ENCODE measurements at places on chromosomes 1 and 21.

DNA sequence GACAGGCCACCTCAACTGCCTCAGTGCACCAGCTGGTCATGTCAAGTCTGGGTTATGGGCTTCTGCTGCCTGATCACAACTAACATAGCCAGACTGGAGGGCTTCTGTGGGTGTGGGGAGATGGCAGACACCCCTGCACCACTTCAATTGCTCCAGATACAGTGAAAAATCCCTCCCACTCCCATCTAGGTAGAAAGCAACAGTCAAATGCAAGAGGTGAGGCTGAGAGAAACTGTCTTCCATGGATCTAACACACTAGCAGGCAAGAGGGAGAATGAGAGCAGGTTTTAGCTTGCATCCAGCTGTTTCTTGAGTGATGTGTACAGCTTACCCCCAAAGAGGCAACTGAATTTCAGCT is 10.8 kb downstream of the KCNA2 start:
- no peak for DNase-seq

GRCh38 chr1:202105571-202106339 is 17.0 kb upstream of the GPR37L1 start:
- DNase-seq: peak; percentile 33

GRCh38 chr1:93013145-93014065 is 52.1 kb upstream of the DIPK1A start:
- DNase-seq: no peak

GRCh38 chr1:59765011-59765730 is 49.6 kb upstream of the HOOK1 start:
- DNase-seq: no peak

- no peak for DNase-seq
Measured at GRCh38 chr21:20151741-20152140, 846.5 kb upstream of the NCAM2 start.

- no peak for DNase-seq
Measured at GRCh38 chr1:65308781-65309303, 501 bp upstream of the DNAJC6 start.

GRCh38 chr1:19923953-19924346 is 533 bp upstream of the PLA2G2E start:
- DNase-seq: no peak

DNA sequence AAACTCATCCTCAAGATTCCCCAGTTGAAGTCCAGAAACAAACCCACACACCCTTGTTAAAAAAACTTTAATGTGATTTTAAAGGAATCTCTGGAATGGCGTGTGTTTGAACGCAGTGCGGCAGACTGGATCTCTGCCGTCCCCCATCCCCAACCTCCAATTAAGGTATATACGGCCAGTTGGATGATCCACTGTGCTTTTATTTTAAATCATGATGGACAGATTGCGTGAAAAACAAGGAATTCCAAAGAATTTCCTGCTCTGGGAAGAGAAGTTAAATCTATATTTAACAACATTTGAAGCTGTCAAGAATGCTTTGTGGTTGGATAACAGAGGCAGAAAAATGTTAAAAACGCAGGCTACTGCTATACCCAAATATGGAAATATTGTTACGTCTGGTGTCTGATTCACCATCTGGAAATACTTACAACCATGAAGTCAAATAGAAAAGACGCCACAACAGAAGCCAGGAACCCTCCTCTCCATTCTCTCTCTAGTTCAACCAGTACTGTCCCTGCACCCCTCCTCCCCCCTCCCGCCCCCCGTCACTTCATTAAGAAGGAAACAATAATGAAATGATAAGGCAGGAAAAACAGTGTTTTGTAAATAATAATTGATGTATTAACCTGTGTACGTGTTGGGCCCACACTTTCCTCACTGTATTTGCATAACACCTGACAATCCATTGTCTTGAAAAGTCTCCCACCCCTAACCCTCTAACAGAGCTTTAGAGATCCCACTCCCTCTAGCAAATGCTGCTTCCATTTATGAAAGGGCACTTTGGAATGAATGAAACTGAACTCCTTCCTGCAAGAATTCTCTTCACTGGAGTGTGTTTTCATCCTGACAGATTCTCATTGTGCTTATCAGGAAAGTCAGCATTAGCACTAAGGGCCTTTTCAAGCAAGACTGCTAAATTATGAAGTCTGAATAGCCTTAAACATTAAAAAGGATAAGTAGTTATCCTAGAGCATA is 2.0 kb upstream of the CCN1 start:
- no peak for DNase-seq

DNA sequence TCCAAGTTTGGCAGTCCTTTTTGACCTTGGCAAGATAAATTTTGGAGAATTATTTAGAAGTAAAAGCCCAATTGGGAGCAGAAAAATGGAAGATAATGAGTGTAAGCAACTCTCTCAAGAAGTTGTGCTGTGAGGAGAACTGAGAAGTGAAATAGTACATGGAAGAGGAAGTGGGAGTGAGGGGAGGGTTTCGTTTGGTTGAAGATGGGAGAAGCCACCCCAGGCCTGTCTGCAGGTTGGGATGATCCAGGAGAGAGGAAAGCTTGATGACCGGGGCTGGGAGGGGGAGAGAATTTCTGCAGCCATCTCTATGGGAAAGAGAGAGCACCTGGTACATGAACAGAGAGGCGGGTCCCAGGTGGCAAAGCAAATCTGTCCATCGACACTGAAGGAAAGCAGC is 8.6 kb upstream of the RCAN1 start:
- no peak for DNase-seq

GRCh38 chr1:195105773-195106172 is 1502.5 kb downstream of the KCNT2 start:
- DNase-seq: no peak

- no peak for DNase-seq
Measured at GRCh38 chr1:189530162-189530561, 947.5 kb downstream of the BRINP3 start.

GRCh38 chr21:40463176-40463575 is 383.8 kb downstream of the DSCAM start:
- DNase-seq: no peak

GRCh38 chr1:24321697-24322469 is 2.7 kb downstream of the GRHL3 start:
- DNase-seq: peak; percentile 23

- no peak for DNase-seq
Measured at GRCh38 chr1:55640708-55641473, 425.7 kb upstream of the USP24 start.

GRCh38 chr1:114178936-114179335 is 25.3 kb upstream of the SYT6 start:
- DNase-seq: no peak

- DNase-seq: no peak
Measured at GRCh38 chr1:30830537-30830936, 73.0 kb upstream of the LAPTM5 start.

DNA sequence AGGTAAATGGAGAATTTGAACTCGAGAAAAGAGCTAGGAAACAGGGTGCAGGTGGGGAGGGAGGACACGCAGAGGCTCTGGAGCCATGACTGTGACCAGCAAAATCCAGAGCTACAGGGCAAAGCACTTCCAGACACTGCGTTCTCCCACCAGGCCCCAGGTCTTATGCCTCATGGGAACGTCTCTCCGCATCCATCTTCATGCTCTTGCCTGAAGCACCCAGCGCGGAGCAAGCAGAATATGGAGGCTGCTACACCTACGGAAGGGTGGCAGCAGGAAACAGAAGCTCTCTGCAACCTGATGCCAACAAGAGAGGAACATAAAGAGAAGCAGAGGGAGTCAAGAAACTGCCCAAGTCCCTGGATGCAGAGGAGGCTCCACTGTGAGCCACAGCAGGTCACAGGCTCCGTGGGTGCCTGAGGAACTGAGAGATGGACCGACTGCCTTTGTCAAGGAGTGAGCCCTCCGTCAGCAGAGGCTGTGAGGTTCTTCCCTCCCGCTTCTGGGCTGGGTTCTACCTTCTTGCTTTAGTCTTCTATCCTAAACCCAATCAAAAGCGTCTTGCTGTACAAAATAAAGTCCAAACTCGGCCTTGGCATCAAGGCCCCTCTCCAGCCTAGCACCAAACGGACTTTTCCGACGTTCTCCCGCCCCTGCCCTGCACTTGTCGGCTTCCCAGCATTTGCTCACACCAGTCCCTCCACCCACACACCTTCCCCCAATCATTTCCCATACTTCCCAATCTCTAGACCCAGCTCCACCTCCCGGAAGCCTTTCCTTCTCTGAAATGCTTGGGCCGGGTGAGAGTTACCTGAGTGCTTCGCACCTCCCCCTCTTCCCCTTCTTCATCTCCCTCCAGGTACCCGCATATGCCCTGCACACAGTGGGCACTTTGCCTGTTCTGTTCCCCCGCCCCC is 930 bp downstream of the DHCR24 start:
- no peak for DNase-seq

GRCh38 chr1:111269825-111270406 is 20.7 kb upstream of the CHIA start:
- no peak for DNase-seq

- DNase-seq: no peak
Measured at GRCh38 chr1:182603646-182604174, 479 bp downstream of the RGS16 start.

- no peak for DNase-seq
Measured at GRCh38 chr1:46113948-46114347, 18.5 kb downstream of the PIK3R3 start.

- DNase-seq: no peak
Measured at GRCh38 chr1:118254491-118255425, 69.7 kb upstream of the SPAG17 start.

DNA sequence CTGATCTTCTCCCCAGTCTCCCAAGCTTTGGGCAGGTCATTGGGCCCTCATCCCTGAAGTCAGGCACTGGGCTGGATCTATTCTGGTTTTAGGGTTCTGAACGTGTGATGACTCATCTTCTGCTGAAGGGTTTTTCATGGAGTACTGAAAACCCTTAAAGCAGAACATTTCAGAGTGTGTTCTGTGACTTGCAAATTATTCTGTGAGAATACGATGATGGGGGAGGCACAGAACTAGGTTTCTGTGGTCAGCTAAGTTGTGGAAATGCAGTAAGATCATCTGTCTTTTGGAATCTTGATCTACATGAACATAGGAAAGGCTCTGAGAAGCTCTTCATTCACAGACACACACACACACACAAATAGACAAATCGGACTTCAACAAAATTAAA is 46.2 kb downstream of the NAV1 start:
- no peak for DNase-seq

DNA sequence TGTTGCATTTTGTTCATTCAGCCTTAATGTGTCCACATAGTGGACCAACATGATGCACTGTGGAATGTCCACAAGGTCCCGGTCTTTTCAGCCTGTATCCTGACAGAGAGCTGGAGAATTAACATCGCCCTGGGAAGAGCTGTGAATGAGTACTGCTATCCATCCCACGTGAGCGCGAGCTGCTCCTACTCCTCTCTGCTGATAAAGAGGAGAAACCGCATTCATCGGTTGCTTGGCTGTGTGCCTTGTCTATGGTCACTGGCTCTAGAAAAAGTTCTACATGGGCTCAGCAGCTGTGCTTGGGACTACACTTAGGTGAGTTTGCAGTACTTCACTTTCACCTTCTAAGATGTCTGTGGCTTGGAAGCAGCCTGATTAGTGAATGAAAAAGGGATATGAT is 31.1 kb upstream of the IGSF5 start:
- DNase-seq: no peak

DNA sequence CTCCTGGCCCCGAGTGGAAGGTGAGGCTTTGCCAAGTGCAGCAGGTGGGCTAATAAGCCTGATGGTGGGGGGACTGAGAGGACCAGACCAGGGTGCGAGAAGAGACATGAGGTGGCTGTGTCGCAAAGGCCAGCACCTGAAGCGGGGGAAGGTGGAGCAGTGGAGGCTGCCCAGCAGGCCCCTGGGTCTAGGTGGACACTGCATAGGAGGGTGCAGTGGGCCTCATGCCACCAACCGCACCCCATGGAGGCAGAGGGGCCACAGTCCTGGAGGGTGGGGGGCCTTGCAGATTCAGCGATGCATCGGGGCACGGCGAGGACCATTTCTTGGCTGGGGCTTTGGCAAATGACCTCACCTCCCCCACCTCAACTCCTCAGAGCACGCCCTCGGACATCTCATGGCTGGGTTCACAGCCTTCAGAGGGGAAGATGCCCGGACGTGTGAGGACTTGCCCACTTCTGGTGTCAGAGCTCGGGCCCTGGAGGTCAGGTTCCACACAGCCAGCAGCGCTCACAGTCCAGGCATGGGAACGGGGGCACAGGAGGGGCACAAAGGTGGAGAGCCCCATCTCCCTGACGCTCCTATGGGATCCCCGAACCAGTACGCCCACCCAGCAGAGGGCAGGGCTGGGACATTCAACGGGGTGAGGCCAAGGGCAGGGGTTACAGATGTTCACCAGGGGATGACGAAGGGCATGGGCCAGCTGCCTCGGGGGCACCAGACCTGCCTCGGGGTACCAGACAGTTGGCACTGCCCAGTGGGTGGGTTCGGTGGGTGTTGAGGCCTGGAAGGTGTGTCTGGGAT is 35.4 kb downstream of the UBE2G2 start:
- DNase-seq: no peak

DNA sequence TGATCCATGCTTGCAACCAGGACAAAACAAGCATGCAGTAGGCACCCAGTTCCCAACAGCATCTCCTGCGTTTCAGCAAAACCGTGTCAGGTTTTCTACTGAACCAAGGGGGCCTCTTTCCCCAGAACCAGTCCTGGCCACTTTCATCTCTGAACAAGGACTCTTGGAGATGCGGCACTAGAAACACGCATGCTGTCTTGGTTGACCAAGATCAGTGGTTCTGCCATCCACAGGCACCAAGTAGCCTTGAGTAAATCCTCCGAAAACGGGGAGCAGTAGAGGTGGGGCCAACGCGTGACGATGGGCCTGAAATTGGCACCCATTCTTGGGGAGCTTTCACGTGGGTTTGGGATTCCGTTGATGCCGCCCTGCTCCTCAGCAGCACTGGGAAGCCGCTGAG is 62.5 kb upstream of the AJAP1 start:
- no peak for DNase-seq

GRCh38 chr21:46211376-46211775 is 17.2 kb downstream of the LSS start:
- DNase-seq: no peak

- DNase-seq: no peak
Measured at GRCh38 chr21:25465263-25465662, 142.0 kb downstream of the MRPL39 start.

- no peak for DNase-seq
Measured at GRCh38 chr1:101920577-101920976, 76.1 kb downstream of the OLFM3 start.

- no peak for DNase-seq
Measured at GRCh38 chr1:225735252-225736149, 42.1 kb upstream of the SRP9 start.

- DNase-seq: peak; percentile 63
Measured at GRCh38 chr1:108816049-108816893, 40.6 kb downstream of the AKNAD1 start.

- peak; percentile 50 for DNase-seq
Measured at GRCh38 chr21:32306021-32306780, 7.5 kb downstream of the MRAP start.

- no peak for DNase-seq
Measured at GRCh38 chr1:20339811-20340457, 49.3 kb downstream of the VWA5B1 start.

DNA sequence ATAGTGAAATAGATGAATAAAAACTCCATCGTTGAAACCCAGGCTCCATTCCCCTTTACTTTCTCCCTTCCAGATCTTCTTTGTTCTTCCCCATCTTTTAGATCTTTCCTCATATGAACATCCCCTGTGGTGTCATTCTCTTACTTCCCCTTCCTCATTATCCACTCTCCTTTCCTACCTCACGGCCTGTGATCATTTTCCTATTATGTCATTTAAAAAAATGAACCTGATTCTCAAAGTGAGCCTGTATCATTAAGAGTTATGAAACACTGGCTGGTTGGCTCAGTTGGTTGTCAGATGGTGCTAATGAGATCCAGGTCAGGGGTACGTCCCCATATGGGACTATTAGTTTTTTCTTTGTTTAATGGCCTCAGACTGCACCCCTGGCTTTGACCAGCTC is 38.3 kb downstream of the TCEANC2 start:
- no peak for DNase-seq

All from neural crest cell (in vitro differentiated cells).